ENCODE measurements at places on chromosomes 5 and 9.
A peak's percentile ranks its signal among the peaks of the same experiment; 100 is the strongest.

GRCh38 chr5:78795757-78796156 is 147.2 kb upstream of the LHFPL2 start:
- DNase-seq, result no peak

DNA sequence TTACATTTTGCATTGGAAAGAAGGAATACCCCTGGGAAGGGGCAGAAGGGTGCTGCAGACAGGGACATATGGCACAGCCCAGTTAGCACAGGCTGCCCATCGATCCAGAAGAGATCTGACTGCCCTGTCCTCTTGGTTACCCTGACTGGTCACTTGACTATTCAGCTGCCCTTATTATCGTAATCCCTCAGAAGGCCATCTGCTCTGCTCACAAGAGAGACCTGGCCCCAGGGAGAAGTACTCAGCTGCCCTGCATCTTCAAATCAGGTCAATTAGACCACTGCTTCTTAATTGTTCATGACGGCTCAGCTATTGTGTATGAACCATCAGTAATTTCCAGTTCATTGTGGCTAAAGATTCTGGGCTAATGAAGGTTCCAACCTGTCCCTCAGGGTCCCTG is 345.0 kb downstream of the TLE1 start:
- DNase-seq, result no peak

DNA sequence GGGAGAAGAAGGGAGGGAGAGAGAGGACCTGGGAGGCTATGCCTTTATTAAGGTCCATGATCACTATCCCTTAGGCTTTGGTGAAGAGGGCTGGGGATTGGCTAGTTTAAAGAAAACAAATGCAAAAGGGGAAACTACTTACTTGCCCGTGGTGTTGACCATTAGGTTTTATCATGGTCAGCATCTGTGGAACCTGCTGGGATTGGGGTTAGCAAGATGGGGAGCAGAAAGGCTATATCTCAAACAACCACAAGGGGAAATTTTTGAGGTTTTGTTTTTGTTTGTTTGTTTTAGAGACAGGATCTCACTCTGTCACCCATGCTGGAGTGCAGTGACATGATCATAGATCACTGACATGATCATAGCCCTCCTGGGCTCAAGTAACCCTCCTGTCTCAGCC is 9.0 kb upstream of the RAD23B start:
- no peak for DNase-seq

DNA sequence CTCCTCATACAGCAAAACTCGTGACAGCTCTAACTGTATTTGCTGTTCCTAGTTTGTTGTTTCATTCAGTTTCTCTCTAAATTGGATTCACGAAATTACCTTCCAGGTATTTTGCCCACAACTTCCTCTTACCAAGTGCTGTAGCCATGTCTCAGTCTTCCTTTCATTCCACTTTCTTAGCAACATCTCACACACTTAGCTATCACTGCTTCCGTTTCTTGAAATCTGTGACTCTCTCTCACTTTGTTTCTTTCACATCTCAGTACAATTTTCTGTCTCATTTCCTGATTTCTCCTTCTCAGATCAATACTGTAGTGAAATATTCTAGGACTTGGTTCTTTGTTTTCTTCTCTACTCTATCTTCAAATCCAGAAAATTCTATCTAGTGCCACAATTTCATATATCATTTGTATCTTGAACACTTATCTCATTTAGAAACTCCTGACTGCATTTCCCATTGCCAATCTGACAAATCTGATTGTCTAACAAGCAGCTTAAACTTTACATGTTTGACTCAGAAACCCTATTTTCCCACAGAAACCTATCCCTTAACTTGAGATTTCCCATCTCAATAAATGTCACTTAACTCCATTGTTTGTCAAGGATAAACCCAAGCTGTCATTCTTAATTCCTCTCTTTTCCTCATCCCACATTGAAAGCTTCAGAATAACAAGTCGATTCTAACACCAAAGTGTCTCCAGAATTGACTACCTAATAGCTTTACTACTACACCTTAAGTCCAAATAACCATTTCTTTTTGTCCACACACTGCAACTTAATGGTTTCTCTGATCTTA is 303.1 kb downstream of the CDH12 start:
- DNase-seq, result no peak

GRCh38 chr5:72194846-72195245 is 87.6 kb downstream of the MAP1B start:
- DNase-seq, result no peak

- no peak for DNase-seq
These were observed 657 bp downstream of the MTRR start for GRCh38 chr5:7869474-7870136.

- no peak for DNase-seq
These were observed 380.1 kb downstream of the CTNND2 start for GRCh38 chr5:11524188-11524587.

GRCh38 chr5:148913985-148914431 is 87.6 kb downstream of the ADRB2 start:
- no peak for DNase-seq

DNA sequence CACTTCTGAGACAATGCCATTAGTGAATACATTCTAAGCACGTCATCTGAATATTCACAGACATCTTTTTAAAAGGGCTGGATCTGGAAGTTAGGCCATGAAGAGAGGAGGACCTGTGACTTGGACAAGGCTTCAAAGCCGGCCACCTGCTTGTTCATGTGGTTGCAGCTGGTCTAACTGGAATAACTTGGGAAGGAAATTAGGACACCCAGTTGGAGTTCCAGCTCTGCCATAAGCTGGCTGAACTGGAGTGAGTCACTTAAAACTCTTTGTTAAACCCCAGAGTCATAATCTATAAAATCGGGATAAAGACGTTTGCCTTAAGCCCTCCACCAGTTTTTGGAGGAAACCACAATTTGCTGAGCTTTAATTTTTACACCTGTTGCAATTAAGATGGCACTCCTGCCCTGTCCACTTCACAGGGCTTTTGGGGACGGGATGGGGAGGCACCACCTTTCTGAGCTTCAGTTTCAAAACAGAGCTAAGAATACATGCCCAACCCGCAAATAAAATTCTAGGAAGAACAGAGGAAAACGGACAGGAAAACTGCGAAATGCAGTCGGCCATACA is 536 bp upstream of the STX17 start:
- no peak for DNase-seq

DNA sequence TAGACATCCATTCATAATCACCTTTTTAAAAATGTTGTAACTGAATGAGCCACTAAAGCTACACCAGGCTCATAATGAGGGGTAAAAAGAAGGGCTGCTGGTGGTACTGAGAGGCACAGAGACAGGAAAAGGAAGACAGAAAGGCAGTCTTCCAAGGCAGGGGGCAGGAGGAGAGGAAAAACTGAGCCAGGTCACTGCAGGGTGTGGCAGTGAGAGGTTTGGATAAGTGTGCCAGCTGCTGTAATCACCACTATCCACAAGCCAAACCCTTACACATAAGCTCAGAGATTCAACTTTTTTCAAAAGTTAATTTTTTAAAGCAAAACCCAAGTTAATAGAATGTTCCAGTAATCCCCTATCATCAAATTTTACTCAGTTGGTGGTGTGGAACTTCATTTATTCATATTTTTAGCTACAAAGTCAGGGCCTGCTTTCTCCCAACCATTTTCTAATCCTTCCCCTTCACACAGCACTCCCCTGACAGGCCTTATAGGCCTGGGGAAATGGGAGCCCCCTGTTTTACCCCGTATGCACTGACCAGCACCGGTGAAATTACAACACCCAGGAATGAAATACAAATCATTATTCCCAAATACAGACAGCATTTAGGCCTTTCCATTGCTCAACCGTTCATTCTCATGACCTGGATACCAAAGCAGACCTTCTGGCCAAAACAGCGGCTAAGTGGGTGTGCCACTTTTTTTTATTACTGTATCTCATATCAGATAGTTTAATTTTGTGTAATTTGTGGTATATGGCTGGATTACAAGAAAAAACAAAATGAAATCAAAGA is 76.3 kb downstream of the EFNA5 start:
- DNase-seq, result no peak

DNA sequence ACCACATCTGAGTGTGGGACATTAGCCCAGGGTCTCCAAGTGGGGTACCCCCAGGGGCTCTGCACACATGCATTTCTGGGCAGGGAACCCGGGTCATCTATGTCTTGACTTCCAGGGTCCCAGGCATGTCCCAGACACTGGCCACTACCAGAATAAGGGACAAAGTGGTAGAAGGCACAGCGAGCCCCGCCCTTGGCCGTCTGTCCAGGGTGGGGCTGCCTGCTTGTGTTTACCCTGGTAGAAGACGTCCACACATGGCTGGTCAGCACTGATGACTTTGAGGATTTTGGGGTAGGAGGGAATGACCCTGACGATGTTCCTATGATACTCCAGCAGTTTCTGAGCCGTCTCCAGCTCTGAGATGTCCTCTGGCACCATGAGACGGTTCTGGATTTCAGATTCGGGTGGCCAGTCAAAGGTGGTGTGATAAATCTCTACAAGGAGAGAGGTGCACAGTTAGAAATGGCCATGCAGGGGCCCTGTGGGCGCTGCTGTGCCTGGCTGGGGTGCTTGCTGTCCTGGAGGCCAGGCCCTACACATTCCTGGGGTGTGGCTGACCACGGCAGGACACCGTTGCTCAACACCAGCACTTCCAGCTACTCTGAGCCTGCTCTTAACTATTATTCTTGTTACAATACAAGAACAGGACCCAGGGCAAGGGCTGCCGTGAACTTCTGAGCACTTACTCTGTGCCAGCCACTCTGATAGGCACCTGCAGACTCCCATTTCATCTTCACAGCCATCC is 51.3 kb downstream of the AK8 start:
- no peak for DNase-seq

GRCh38 chr9:134171316-134172197 is 7.2 kb upstream of the RNU6ATAC start:
- DNase-seq, result no peak

- DNase-seq, result no peak
These were observed 855.5 kb upstream of the DMAC1 start for GRCh38 chr9:8655071-8655470.

- no peak for DNase-seq
These were observed 202.3 kb downstream of the GAPVD1 start for GRCh38 chr9:125463926-125464325.

GRCh38 chr9:73327149-73327548 is 175.5 kb downstream of the ANXA1 start:
- DNase-seq, result no peak

- DNase-seq, result no peak
These were observed 100.0 kb downstream of the PSD2 start for GRCh38 chr5:139895647-139896046.

DNA sequence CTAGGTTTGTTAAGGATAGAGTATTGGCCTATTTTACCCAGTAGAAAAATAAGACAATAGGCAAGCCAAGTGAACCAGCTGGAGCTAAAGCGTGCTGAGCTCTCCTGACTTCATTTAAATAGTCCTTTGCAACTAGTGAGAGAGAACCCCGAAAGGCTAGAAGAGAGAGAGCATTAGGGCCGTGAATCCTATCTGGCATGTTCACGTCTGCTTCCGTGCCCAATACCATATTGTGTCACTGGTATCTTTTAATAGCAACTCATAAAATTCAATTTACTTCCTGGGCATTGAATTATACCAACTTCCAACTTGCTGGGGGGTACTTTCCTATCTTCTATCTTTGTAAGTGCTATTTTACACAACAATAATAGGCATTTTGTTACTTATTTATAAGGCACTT is 13.8 kb downstream of the DNAJC18 start:
- DNase-seq, result no peak

DNA sequence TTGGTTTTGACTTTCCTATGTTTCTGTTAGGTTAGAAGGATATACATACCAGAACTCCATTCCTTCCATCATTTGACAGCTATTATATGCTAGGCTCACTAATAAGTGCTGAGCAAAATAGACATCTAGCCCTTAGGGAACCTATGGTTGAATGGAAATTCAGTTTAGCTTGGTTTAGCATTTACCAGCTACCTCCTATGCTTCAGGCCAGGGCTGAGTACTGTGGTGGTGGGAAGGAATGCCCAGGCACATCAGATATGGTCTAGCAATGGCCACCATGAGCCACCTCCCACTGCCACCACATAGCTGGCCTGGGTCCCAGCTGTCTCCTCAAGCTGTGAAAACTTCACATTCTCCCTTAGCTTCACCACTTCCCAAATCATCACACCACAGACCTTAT is 89.4 kb downstream of the SPOCK1 start:
- DNase-seq, result no peak

DNA sequence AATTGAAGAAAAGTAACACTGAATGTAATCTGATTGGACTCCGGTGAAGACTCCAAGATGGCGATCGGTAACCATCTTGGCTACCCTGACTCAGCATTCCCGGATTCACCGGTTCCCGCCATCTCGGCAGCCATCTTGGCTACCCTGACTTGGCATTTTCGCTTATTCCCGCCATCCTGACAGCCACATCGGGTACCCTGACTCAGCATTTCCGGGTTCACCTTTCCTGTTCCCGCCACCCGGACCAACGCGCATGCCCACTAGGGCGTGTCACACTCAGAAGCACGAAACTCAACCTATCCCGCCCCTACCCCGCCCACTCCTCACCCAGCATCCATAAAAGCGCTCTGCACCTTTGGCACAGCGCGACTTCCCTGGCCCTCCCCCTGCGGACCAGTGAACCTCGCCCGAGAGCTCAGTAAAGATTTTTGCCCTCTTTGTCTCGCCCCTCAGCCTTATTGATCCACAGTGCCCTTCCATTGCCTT is 17.2 kb downstream of the SPTLC1 start:
- DNase-seq, result peak; percentile 5

DNA sequence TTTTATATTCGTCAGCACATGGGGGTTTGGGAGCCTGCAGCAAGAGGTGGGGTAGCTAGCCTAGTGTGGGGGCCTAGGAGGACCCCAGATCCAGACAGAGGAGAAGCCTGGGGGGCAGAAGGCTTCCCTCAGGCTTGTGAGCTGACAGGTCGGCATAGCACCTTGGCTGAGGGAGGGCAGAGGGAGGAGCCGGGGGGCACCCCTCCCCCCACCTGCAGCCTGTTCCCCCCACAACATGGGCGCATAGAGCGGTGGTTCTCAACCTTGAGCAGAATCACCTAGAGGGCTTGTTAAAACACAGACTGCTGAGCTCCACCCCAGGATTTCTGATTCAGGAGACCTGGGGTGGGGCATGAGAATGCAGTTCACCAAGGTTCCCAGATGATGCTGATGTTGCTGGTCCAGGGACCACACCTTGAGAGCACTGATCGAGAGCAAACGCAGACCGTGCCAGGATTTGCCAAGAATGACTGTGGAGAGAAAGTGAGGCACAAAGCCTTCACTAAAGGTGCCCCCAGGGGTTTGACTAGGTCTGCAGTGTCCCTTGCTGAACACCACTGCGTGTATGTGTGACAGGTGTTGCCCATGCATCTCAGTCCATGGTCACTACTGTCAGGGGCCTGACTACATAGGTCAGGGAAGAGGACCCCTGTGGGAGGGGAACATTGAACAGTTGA is 163.3 kb downstream of the MACROH2A1 start:
- no peak for DNase-seq

- DNase-seq, result no peak
These were observed 35.6 kb upstream of the N4BP3 start for GRCh38 chr5:178077751-178078150.

Measured in stimulated activated naive CD4-positive, alpha-beta T cell (primary cell).